Upper lobe of right lung (tissue), 1 donor: ENCODE measurements at places on chromosomes 16 and 17.

DNA sequence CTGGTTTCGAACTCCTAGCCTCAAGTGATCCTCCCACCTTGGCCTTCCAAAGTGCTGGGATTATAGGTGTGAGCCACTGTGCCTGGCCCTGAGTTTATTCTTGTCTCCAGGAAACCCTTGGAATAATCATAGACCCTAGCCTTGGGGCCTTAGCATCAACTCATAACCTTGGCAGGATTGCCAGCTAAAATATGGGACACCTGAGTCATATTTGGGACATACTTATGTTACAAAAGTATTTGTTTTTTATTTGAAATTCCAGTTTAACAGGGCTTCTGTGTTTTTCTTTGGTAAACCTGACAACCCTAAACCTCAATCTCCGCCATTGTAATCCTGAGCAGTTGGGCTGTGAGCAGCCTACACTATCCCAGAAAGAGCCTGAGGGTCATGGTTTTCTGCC lies 28.6 kb upstream of the TNS4 start:
- DNase-seq: no peak

DNA sequence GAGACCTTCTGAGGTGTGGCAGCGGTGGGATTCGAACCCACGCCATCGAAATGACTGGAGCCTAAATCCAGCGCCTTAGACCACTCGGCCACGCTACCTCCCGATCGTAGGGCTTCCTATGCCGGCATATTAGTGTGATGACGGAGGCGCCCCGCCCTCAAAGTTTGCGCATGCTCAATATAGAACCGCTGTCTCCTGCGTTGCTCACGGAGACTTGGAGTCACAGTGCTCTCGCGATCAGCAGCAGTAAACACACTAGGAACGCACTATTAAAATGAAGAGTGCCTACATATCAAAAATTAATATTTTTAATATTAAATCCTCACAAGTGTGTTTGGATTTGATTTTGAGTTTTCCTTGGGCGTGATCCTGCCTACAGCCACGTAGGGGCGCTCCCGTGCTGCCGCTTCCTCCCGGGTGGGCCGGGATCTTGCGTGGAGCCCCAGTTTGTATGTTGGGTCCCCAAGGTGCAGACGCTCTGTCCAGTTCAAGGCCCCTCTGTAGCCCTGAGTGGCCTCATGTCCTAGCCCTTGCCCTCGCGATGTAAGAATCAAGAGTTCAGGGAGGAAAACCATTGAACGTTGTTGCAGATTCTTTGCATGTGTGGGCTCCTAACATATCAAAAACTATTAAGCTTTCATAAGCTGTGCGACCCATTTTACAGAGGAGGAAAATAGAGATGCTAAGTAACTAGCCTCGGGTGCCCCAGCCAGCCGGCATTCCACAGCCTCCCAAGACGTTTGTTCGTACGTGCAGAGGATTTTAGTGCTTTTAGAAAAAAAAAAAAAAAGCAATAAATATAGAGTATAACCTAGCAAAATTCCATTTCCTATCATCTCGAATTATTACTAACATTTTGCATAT lies 10.2 kb upstream of the EEF2K start:
- DNase-seq: peak; percentile 92

- no peak for DNase-seq
Measured at GRCh38 chr17:42463976-42464400, 5.3 kb downstream of the ATP6V0A1 start.

DNA sequence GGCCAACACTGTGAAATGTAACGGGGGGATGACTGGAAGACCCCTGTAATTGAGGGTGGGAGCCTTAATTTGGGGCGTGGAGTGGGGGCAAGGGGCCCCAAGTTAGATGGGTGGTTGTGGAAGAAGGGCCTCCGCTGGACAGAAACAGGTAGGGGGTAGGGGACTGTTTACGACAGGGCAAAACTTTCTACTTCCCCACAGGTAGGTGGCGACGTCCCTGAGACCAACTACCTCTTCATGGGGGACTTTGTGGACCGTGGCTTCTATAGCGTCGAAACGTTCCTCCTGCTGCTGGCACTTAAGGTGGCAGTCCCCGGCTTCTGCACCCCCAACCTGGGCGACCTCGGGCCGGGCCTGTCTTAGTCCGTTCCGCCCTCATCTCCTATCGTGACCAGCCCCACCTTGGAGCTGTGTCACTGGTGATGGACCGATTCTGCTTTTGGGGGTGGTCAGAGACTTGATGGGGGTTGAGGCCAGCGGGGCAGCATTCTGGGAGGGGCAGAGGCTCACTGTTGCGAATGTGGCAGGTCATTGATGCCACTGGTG lies 6.8 kb downstream of the PPP4C start:
- DNase-seq: no peak

- no peak for DNase-seq
Measured at GRCh38 chr17:76865174-76865573, 3.0 kb upstream of the MGAT5B start.

DNA sequence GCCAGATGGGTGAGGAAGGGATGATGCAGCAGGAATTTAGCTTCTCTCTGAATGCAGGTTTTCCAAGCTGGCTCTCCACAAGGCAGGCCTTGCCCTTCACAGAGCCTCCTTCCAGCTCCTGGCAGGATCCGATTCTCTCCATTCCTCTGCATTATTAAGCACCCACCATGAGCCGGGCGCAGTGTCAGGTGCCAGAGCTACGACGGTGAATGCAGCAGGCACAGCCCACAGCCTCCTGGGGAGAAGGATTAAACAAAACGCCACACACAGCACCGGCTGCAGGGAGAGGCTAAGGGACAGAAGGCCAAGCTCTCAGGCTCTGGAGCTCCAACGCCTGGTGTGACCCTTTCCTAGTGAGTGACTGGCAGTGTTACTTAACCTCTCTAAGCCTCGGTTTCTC lies 7.1 kb upstream of the MT2A start:
- DNase-seq: no peak

GRCh38 chr17:7011942-7012254 lies 526 bp upstream of the RNASEK start:
- DNase-seq: no peak

DNA sequence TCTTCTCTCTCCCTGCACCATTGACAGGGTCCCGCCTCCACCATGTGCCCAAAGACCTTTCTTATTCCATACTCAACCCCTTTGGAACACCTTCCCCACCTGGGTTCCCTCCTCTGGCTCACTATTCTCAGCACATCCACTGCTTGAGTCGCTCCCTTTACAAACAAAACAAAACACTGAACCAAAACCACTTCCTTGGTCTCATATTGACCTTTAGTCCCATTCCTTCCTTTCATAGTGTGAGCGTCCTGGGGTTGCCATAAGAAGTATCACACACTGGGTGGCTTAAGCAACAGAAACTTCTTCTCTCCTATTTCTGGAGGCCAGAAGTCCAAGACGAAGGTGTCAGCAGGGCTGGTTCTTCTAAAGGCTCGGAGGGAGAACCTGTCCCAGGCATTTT lies 6.1 kb upstream of the TNRC6C start:
- no peak for DNase-seq

DNA sequence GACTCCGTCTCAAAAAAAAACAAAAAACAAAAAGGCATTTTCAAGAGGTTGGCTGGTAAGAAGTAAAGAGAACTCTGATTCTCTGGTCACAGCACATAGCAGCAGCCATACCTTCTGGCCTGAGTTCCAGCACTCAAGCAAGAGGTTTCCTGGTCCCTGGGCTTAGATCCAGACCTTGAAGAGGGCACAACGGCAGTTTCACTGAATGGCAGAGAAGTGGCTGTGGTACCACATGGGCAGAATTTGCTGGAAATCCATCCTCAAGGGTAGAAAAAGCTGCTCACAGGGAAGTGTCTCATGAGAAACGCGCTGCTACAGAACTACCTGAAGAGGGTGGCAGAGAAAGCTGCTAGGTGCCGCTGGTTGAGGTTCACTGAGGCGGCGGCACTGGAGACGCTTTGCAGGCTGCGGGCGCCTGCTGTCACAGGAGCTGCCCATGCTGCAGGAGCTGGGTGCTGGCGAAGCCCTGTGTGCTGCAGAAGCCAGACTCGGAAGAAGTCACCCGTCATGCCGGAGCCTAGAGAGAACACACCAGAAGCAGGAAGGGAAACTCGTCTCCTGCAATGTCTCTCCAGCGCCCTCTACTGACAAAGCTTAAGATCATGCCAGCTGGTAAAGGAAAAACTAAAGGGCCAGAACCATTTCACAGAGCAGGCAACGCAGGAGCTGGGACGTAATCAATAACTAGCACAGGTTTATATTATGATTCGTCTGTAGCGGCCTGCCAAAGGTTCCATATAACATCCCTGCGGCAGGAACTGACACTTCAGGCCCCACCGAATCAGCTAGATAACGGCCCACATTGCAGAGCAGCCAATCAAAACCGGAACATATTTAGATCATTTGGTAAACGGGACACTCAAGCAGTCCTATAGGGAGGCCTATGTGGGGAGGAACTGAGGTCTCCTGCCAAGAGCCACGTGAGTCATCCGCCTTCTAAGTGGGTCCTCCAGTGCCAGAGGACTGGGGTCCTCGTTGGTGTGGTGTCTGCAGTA lies 5.4 kb upstream of the ZNF213 start:
- peak; percentile 82 for DNase-seq

DNA sequence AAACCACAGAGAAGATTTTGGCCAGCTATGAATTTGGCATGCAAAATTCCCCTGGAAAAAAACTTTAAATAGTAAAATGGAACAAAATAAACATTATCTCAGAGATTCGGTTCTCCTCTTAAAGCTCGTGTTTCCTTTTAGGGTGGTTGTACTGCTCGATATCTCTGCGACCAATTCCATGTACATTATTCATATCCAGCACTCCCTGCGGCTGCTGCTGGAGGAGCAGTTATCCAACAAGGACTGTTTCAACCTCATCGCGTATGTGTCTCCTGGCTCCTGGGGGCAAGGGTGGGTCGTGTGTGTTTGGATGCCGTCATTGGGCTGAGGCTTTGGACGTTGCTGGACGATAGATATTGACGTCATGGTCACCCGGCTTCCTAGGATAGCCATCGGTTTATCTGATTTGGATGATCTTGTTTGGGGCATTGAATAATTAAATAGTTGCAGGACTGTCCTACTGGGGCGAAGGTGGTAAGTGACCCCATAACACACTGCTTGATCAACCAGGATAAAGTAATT lies 33.8 kb downstream of the VWA3A start:
- DNase-seq: no peak

DNA sequence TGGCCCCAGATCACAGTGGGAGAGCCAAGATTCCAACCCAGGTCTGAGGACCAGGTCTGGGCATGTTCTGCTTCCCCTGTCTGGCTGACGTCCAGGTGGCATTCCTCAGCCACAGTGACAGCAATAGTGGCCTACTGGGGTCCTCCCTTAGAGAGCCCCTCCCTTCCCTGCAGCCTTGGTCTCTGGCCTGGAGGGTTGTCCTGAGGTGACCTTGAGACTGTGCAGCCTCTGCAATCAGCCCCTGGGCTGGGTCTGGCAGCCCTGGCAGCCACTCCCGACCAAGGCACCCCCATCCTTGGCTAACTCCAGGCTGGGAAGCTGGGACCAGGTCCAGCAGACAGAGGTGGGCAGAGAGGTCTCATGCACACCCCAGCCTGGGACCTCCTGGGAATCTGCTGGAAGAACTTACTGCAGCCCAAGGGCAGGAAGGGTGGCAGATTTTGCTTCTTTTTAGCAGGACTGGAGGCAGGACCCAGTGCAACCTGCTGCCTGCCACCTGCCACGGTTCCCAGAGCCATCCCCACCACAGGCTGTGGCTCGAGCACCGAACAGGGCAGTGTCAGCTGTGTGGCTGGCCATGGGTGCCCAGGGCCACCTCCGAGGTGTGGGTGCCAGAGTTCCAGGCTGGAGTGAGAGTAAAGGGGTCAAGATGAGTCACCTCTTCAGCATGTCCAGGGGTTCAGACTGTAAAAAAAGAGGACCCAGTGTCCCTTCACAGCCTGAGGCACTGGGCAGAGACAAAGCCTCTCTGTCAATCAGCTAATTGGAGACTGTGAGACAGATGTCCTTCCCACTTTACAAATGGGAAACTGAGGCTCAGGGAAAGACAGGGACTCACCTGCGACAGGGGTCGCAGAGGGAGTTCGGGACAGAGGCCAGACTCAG lies 12.6 kb downstream of the GRB7 start:
- no peak for DNase-seq

- no peak for DNase-seq
Measured at GRCh38 chr16:87674419-87674818, 72.1 kb downstream of the JPH3 start.

- DNase-seq: no peak
Measured at GRCh38 chr17:1769822-1770477, 8.1 kb downstream of the SERPINF1 start.

- no peak for DNase-seq
Measured at GRCh38 chr16:30694926-30695693, 3.9 kb upstream of the SRCAP start.

DNA sequence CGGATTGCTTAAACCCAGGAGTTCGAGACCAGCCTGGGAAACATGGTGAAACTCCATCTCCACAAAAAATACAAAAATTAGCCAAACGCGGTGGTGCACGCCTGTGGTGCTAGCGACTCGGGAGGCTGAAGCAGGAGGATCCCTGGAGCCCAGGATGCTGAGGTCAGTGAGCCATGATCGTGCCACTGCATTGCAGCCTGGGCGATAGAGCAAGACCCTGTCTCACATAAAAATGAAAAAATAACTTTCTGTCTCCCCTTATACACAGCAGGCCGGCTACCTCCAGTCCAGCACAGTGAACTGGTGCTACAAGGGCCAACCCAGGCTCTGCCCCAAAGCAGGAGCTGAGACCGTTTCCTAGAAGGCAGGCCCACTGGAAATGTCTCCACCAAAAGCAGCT lies 59.7 kb downstream of the YWHAE start:
- peak; percentile 38 for DNase-seq

- no peak for DNase-seq
Measured at GRCh38 chr16:73771196-73772064, 525.2 kb upstream of the PSMD7 start.

DNA sequence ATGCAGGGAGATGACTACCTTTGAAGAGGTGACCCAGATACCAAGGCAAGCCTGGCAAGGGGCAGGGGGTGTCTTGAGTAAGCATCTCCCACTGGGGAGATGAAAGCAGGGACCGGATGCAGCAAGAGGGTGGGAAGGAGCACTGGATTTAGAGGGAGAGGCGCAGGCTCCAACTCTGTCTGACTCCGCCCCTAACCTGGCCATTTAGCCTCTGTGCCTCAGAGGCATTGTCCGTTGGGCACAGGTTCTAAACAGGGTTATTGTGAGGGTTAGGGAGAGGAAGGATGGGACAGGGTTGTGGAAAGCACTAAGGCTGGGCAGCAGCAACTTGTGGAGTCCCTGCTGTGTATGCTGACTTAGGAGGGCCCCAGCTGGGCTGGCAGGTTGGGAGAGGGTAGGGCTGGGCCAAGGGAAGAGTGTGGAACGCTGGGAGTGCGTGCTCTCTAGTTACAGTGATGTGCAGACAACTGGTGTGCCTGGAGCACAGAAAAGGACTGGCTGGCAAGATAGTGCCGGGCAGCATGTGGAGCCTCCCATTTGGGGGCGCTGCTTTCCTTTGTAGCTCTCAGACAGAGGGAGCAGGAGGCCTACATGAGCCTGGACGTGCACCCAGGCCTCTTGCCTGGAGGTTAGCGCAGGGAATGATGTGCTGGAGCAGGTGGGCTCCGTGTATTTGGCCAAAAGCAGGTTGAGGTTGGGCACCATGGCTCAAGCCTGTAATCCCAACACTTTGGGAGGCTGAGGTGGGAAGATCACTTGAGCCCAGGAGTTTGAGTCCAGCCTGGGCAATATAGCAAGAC lies 26.2 kb downstream of the TBX2 start:
- no peak for DNase-seq

GRCh38 chr17:49952209-49952911 lies 16.6 kb upstream of the DLX4 start:
- peak; percentile 93 for DNase-seq

GRCh38 chr17:61974115-61974514 lies 46.3 kb upstream of the INTS2 start:
- no peak for DNase-seq
